Sigmoid colon (tissue), 7 donors: ENCODE measurements at places on chromosomes 1 and 21. TPM values are rescaled to one million over a fixed set of nuclear protein-coding genes. Genes with fewer than 3 reads are reported as not detected.
A peak's percentile ranks its signal among the peaks of the same experiment; 100 is the strongest.

- no peaks in the 10 kb centered on the region for H3K36me3 ChIP-seq
- no peak for DNase-seq
- H3K4me1 ChIP-seq, result no peaks in the 10 kb centered on the region
- H3K27ac ChIP-seq, result no peak overlapping the region
- H3K4me3 ChIP-seq, result no peak overlapping the region
- no peaks in the 10 kb centered on the region for H3K27me3 ChIP-seq
Measured at GRCh38 chr1:111406321-111406768, 21.2 kb downstream of the OVGP1 start.

Gene TFAP2E
- 1.2 TPM for total RNA-seq

Gene SOX13
- total RNA-seq, result 29.1 TPM

- no peaks in the 10 kb centered on the region for H3K36me3 ChIP-seq
- no peak for DNase-seq
- H3K27me3 ChIP-seq, result peaks cover 11% of the 10 kb centered on the region
- H3K4me3 ChIP-seq, result peak overlapping the region; percentile 26
- no peak overlapping the region for H3K27ac ChIP-seq
- H3K4me1 ChIP-seq, result peaks cover 4% of the 10 kb centered on the region
Measured at GRCh38 chr1:176897350-176898236, 266.9 kb downstream of the ASTN1 start.

Gene EPHA2
- 4.8 TPM for total RNA-seq

Gene NOTCH2
- 56.7 TPM for total RNA-seq

Gene APCS
- not detected for total RNA-seq

Gene NBPF10
- total RNA-seq, result 1.2 TPM

GRCh38 chr1:208766832-208767231 is 522.6 kb upstream of the PLXNA2 start:
- no peaks in the 10 kb centered on the region for H3K27me3 ChIP-seq
- H3K4me3 ChIP-seq, result no peak overlapping the region
- no peak for DNase-seq

Gene ACTA1
- 0.36 TPM for total RNA-seq
